ENCODE measurements at places on chromosomes 12 and 14. TPM values are rescaled to one million over a fixed set of nuclear protein-coding genes. Genes with fewer than 3 reads are reported as not detected.

Gene ST8SIA1
- polyA plus RNA-seq: 9.6 TPM

- peak; percentile 61 for DNase-seq
These were observed 646 bp downstream of the FBLN5 start for GRCh38 chr14:91946622-91947474.

Gene KERA
- polyA plus RNA-seq: 182 TPM

- DNase-seq: no peak
These were observed 14.5 kb upstream of the NAV3 start for GRCh38 chr12:77816196-77816595.

DNA sequence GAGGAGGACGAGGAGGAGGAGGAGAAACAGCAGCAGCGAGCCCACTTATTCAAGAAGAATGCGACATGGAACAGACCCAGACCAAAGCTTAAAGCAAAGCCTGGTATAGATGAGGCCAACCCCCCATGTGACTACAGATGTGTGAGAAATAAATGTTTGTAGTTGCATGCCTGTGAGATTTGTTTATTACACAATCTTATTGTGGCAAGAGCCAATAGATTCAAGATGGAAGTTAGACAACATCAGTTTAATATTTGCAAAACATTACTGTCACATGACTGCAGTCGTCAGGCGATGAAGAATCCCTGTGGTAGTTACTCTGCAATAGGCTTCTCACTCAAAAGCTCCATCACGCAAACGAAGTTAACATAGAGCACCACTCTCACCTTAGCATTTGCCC, 17.2 kb upstream of the SLC35F4 start:
- DNase-seq: no peak

DNA sequence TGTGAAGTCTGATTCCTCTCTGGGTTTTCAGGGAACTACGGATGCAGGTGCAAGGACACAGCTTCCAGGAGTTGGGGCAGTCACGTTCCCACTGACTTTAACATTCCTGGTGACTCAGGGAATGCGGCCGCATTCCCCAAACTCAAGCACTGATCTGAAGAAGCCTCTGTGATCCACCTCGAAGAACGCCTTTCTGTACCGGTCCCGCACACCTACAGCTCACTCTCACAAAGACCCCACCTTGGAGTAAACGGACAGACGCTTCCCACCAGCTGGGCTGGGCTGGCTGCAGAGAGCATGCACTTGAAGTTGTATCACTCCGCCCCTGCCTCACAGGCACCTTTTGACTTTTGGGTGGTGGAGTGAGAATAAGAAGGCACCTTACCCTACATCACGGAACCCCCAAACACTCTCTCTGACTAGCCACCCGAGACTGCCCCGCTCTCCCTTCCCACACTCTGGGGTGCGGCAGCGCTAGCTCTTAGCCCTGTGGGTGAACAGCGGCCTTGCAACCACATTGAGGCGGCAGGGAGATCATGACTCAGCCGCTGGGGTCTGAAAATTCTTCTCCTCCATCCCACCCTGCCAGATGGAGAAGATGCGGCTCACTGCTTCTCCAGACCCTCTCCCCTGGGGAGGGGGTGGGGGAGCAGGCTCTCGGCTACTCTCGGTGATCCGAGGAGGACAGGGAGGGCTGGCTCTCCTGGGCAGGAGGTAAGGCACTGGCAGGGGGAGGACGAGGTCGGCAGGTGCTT, 23.7 kb upstream of the HDAC7 start:
- no peak for DNase-seq

Gene CCDC85C
- 3.4 TPM for polyA plus RNA-seq

DNA sequence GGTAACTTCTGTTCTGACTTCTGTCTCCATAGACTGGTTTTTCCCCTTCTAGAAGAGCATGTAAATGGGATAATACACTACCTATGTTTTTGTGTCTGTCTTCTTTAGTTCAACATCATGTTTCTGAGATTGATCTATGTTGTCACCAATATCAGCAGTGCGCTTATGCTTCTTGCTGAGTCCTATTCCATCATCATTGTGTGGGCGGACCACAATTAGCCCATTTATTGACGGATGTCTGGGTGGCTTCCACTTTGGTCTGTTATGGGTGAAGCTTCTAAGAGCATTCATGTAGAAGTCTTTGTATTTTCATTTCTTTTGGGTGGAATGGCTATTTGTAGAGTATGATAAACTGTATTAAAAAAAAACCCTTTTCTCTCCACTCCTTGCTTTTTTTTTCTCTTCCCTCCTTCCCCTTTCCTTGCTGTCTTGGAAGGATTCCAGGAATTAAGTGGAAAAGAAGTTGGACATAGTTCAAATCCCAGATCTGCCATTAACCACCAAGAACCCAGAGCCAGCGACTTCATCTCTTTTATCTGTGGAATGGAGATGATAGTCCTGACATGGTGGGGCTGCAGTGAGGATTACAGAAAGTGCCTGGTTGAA, 7.0 kb upstream of the SERPINA1 start:
- DNase-seq: no peak

- peak; percentile 41 for DNase-seq
These were observed 67.4 kb downstream of the PPP2R5E start for GRCh38 chr14:63475761-63476160.

GRCh38 chr12:47391566-47391965, 311.8 kb upstream of the AMIGO2 start:
- DNase-seq: no peak

Gene TMEM121
- polyA plus RNA-seq: 2.6 TPM

DNA sequence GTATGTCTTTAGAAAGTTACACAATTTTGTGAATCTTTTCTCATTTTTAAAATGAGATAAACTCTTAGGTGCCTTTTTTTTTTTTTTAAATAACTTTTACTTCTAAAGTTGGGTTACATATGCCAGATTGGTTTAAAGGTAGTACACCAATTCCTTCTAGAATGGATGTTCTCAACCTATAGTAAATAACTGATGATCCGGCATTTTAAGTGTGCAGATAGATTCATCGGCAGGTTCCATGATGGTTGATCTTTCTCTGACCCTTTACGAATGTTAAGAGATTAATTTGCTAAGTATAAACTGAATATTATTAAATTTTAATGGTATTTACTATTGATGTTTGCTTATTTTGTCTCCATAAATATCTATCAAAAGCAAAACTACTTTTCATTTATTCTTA, 8.3 kb downstream of the AP5M1 start:
- DNase-seq: no peak

Gene ABCD4
- polyA plus RNA-seq: 53.9 TPM

DNA sequence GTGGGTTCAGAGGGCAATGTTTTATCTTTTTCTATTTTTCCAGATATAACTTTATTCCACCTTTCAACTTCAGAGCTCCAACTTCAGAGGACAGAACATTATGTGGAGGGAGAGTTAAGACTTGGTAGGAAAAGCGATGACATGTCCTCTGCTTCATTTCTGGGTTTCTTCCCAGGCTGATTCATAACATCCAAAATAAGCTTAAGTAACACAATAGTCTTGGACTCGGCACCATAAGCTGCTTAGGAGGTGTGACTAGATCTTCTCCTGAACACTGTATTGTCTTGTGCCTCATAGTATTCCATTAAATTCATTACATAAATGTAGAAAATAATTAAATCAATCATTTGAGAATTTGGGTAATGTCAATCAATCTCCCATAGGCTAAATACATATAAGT, 95.5 kb upstream of the PDE3A start:
- DNase-seq: peak; percentile 61

DNA sequence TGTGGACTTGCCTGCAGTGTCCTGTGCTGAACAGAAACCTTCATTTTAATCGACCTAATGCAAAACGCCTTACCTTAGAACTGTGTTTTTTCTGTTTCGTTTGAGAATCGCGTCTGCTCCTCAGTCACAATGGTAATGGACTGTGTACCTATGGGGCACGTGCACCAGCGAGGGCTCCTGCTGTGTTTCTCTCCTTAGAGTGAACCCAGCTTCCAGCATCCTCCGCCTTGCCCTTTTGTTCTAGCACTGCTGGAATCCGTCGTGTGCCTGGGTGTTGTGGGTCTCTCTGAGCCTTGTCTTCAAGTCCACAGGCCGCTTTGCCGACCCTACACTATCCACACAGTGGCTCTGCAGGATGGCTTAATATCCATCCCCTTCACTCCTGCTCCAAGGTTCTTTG, 3.6 kb downstream of the AMN start:
- DNase-seq: no peak

GRCh38 chr12:45235087-45236025, 19.5 kb downstream of the ANO6 start:
- peak; percentile 47 for DNase-seq

- peak; percentile 51 for DNase-seq
These were observed 367.4 kb downstream of the BTG1 start for GRCh38 chr12:91778091-91778832.

DNA sequence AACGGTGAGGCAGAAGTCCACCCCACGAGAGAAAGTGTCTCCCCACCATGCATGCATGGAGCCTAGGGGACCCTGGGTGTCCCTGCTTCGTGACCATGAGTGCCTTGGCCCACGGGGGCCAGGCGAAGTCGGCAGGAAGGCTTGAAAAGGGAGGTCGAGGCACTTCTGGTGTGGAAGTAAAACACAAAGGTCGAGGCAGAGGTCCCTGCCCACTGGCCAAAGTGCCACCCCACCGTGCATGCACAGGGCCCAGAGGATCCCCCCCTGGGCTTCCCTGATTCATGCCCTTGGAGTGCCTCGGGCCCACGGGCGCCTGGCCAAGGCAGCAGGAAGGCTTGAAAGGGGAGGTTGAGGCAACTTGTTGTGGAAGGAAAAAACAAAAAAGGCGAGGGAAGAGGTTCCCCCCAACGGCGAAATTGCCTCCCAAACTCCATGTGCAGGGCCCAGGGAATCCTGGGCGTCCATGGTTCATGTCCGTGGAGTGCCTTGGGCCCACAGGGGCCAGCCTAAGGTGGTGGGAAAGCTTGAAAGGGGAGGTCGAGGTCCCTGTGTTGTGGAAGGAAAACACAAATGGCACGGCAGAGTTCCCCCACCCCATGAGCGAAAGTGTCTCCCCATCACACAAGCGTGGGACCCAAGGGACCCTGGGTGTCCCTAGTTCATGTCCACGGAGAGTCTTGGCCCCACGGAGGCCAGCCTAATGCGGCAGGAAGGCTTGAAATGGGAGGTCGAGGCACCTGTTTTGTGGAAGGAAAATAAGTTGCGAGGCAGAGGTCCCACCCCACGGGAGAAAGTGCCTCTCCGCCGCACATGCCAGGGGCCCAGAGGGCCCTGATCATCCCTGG, 372.1 kb downstream of the ALG10 start:
- no peak for DNase-seq

Gene GALNT9
- 1.8 TPM for polyA plus RNA-seq

Gene MANSC1
- 18.8 TPM for polyA plus RNA-seq

DNA sequence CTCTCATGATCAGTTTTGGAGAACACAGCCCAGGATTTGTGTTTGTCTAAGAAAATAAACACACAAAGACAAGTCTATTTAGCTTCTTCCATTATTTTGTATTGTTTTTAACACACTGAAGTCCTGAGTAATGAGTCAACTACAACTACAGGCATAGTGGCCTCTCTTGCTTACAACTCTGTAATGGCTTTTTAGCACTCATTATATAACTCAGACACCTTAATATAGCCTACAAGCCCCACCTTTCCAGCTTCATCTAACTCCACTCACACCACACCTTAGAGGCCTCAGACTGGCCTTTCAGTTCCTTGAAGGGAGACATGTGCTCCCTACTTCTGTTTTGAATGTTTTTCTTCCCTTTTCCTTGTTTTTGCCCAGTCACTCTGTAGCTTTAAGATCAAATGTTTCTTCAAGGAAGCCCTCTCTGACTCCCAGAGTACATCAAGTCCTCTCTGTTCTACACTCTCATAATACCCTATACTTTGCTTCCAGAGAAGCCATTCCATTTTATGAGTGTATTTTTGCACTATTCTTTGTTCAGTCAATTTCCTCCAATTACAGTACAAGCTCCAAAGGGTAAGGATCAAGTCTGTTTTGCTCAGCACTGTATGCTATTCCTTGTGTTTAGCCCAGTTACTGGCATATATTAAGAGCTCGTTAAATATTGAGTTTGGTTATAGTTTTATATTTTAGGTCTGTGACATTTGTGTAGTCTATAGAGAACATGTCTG, 233.6 kb upstream of the ARHGAP5 start:
- no peak for DNase-seq

DNA sequence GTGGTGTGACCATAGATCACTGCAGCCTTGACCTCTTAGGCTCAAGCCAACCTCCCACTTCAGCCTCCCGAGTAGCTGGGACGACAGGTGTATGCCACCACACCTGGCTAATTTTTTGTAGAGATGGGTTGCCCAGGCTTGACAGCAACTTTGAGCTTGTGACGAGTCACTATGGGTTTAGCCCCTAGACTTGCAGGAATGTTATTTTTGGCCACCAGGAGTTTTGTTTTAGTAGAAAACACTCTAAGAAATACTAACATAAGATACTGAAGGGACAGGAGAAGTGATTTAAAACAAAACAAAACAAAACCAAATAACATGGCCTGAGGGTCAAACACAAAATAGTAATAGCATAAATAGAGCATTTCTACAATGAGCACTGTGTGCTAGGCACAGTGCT, 26.4 kb downstream of the SETD3 start:
- DNase-seq: no peak

- DNase-seq: peak; percentile 77
These were observed 134.7 kb upstream of the SCAF11 start for GRCh38 chr12:46124848-46125619.

Gene SRRM4
- not detected for polyA plus RNA-seq

GRCh38 chr14:74562515-74563232, 49.4 kb downstream of the LTBP2 start:
- DNase-seq: no peak

Gene AKAP5
- polyA plus RNA-seq: 0.55 TPM

DNA sequence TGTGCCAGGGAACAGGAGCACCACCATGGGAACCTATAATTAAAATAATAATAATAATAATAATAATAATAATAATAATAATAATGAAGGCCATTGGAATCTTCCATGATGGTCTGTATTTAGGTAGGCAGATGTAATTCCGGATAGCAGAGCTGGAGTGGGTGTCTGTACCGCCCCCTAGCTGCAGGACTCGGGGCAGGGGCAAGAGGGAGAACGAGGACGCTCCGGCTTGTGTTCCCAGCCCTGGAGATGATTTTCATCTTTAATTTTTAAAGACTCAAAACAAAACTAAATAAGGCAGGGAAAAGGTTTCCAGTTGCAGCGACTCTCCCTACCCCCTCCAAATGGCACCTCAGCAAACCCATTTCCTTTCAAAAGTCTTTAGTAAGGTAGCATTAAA, 501.1 kb downstream of the VRK1 start:
- DNase-seq: no peak
